Fibroblast of skin of right quadriceps (primary cell): ENCODE measurements at places on chromosomes 11 and 22.

DNA sequence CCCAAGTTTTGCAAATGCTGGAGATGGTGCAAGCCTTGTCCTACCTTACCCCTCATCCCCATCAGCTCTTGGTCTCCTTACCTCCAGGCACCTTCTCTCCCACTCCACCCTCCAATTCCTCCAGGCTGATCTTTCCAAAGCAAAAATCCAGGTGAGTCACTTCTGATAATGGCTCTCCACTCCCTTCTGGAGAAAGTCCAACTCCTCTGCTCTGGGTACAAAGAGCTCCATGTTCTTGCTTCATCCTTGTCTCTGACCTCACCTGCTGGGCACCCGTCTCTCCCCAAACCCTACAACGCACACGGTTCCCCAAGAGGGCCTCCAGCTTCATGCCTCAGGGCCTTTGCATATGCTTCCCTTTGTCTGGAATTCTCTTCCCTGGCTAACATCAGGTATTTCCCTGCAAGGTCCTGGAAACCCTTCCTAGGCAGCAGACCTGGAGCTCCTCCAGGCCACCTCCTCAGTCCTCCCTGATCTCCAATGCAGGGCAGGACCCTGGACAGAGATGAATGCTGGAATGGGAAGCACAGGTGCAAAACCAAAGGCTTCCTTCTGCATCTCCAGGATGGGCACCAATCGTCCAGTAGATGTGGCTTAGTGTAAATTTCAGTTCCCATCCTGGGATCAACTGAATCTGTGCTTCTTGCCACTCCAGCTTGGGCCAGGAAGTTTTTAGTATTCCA is 22.7 kb downstream of the IFT27 start:
- DNase-seq: no peak

- DNase-seq: peak; percentile 50
Measured at GRCh38 chr11:42631220-42631843, 680.5 kb upstream of the API5 start.

- peak; percentile 4 for DNase-seq
Measured at GRCh38 chr11:24298146-24298545, 198.7 kb upstream of the LUZP2 start.

- no peak for DNase-seq
Measured at GRCh38 chr11:211295-211694, 3.8 kb downstream of the RIC8A start.

GRCh38 chr11:20388096-20389055 is 860 bp downstream of the PRMT3 start:
- DNase-seq: no peak

DNA sequence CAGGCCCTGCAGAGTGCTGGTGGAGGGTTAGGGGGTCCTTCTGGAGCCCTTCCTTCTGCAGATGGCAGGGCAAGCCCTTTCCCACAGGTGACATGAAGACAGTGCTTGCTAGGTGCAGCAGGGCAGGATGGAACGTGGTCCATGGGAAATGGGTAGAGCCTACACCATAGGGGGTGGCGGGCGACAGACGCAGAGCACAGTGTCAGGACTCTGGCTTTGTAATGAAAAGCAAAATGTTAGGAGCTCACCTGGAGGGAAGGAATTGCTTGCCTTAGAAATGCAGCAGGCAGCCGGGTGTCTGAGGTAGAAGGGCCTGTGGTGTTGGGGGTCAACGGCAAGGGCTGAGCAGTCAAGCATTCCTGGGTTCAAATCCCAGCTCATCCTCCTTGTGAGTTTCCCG is 54.9 kb downstream of the ARHGAP8 start:
- DNase-seq: no peak

DNA sequence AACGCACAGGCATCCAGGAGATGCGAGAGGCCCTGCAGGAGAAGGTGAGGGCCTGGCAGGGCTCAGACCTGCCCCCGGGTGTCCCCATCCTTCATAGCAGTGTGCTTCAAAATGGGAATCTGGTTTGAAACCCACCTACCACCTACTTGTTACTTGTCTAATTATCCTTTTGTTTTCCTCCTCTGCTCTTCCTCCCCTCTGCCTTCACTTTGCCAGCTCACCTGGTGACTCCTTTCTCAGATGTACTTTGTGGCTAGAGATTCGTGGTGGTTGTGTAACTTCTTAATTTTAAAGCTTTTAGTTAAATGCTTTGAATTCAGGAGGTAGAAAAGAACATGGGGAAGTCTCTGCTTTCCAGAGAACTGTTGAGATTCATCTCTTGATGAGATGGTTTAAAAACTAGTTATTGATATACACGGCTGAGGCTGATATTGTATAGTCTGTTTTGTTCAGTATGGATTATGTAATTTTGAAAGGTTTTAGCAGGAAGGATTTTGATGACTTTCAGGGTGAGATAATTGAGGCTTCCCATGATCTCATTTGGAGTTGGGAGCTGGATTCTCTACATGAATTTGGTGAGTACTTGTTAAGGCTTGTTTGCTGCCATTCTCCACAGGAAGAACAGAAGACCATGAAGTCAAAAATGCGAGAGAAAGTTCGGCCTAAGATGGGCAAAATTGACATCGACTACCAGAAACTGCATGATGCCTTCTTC is 8.0 kb downstream of the SF3B2 start:
- no peak for DNase-seq

DNA sequence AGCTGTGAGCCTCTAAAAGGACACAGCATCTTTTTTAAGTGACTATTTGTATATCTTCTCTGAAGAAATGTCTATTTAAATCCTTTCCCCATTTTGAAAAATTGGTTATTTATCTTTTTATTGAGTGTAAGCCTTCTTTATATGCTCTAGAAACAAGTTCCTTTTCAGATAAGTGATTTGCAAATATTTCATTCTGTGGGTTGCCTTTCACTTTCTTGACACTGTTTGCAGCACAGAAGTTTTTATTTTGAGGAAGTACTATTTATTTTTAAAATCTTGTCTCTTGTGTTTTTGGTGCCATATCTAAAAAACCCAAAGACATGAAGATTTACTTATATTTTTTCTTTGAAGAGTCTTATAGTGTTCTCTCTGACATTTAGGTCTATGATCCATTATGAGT is 40.1 kb upstream of the LYVE1 start:
- DNase-seq: no peak

- no peak for DNase-seq
Measured at GRCh38 chr11:128551058-128551457, 36.3 kb downstream of the ETS1 start.

DNA sequence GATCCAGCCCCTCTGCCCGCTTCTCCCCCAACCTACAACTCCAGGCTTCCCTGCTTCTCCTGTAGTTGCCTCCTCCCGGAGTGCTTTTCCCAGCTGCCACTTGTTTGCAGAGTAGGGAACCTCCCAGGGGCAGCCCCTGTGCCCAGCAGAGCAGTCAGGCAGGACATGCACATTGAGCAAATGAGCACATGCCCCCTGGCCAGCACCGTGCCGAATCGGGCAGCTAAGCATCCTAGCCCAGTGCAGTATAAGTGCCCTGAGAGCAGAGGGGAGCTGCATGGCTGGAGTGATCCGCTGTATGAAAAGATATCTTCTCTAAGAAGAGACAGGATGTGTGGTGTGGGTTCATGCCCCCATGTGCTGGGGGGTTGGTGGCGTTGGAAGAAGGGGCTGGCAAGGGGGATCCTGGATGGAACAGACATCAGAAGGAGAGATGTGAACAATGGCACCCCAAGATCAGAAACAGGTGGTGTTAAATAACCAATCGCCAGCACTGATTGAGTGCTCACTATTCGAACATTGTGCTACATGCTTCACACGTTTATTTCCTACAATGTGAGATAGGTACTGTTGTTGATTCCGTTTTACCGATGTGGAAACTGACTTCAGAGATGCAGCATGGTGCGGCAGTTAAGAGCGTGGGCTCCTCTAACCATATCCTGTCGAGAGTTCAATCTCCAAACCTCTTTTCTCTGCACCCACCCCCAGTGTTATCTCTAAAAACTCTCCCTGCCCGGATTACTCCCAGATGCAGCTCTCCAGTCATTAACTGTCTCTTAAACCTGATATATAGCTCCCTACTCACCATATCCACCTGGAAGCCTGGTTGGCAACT is 1.2 kb downstream of the AIP start:
- no peak for DNase-seq

DNA sequence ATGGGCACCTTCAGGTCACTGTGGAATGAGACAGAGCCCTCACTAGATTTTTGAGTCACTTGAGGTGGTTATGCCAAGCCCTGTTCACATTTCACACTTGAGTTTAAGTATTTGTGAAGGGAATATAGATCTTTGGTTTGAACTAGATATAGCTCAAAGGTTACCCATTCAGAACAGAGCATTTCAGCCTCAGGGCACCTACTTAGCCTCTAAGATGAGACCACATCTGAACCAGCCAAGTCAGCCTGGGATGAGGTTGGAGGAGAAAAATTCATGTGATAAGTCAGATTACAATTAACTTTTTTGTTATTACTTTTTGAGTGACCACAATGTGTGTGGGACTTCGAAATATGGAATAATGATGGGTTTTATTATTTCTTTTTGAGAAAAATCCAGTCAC is 127.8 kb downstream of the TEAD1 start:
- no peak for DNase-seq

DNA sequence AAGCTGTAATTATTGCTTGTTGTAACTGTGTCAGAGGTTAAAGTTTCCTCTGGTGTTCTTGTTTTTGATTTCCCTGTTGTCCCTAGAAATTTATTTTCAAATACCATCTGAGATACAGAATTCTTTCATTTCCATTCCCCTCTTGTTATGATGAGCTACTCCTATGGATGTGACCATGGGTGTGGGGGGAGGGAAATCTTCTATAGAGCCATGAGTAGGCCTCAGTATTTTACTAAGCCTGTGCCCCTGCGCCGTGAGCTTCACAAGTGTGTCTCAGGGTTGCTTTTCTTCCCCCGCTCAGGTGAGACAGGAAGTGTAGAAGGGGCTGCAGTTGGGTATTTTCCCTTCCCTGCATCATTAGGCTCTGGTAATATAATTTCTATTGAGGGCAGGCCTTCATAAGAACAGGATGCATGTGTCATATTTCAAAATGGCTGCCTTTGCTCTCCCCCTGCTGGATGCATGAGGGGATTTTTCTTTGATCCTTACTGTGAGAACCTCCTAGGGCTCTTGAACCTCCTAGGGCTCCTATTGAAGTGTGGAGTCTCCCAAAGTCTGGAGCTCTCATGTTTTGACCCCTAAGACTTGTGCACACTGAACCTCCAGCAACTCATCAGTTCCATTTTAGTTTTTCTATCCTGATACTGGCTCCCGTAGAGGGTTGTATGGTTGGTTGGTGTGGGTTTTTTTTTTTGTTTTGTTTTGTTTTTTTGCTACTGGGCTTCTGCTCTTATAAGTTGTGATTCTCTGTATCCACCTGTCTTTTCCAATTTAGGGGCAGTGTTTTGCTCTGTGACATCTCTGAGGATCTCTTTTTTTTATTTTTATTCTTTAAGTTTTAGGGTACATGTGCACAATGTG is 658.2 kb downstream of the NTM start:
- peak; percentile 64 for DNase-seq

GRCh38 chr22:44146088-44146861 is 34.5 kb upstream of the PARVG start:
- DNase-seq: no peak
